ENCODE measurements at places on chromosomes 7 and 10.

GRCh38 chr7:1649751-1650326 is 20.2 kb upstream of the ELFN1 start:
- DNase-seq, result no peak

DNA sequence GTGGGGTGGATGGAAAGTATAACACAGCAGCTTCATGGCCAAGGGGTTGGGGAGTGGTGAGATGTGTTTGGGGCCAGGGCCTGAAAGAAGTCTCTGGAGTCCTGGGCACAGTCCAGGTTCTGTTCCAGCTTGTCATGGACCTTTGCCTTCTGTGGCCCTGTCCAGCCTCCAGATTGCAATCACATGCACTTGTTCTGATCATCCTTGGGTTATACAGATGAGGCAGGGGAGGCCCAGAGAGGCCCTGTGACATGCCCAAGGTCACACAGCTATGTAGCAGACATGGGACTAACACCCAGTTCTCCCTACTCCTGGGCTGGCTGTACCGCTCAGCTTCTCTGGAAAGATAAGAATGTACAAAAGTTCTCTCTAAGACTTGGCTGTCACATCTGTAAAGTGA is 11.7 kb downstream of the VWA2 start:
- no peak for DNase-seq

DNA sequence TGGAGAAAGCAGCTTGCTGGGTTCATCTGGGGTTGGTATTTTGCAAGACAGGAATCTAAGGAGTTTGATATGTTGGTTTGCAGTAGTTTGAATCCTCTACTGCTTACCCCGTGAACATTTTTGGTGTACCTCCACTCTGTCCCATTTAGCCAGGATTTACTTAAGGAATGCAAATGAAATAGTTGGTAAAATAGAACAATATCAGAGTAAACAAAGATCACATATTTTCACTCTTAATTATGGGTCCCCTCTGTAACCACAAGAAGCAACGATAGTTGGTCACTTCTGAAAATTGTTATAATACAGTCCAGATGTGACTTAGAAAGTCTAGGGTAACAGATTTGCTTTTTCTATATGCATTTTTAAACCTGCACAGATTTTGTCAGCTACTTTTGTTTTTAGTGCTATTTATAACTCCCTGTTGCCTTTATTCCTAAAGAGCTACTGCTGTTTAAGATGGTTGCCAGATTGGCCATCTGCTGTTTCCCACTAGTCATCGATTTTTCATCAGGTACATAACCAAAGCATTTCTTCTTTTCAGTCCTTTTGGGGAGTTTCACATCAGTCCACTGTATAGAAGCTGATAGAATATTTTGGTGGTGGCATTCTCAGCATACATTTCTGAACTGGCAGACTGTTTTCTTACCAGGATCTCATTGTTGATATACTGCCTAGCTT is 37.6 kb downstream of the MAPK8 start:
- no peak for DNase-seq

DNA sequence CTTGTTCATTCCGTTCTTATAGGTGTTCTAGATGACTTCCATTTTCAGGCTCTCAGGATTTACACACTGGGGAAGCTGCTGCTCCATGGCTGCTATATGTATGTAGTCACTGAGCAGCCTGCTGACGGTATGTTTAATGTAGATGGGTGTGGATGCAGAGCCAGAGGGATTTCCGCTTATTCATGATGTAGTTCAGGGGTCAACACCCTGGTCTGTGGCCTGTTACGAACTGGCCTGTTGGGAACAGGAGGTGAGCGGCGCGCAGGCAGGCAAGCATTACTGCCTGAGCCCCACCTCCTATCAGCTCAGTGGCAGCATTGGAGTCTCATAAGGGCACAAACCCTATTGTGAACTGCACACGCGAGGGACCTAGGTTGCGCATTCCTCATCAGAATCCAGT is 33.9 kb downstream of the DNAJB6 start:
- DNase-seq, result no peak

DNA sequence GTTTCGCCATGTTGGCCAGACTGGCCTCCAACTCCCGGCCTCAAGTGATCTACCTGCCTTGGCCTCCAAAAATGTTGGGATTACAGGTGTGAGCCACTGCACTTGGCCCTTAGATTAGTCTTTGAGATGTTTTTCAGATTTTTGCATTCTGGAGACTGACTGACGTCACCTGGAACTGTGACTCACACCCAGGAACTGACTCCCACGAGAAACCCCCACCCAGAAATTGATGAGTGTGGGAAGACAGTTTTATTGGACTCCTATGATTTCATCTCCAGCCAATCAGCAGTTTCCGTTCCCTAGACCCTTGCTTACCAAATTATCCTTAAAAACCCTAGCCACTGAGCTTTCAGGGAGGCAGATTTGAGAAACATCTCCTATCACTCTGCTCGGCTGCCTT is 867.3 kb downstream of the TYW1 start:
- DNase-seq, result no peak

- no peak for DNase-seq
Measured at GRCh38 chr10:43084812-43085211, 7.9 kb downstream of the RET start.

- no peak for DNase-seq
Measured at GRCh38 chr7:55657654-55658053, 85.4 kb upstream of the VOPP1 start.

DNA sequence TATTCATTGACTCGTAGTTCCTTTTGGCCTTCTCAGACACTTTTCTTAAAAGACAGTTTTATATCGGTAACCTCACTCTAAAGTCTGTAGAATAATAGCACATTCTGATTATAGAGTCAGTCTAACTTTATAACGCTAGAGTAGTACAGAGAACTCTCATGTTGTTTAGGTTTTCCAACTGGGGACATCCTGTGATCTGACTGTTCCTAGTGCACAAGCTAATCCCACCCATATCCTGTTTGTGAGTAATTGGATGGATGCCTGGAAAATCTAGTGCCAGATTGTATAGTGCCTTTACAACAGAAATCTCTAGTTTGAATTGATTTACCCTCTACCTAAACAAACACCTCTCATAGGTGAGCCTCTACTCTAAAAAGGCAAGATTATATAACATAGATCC is 107.4 kb downstream of the ZEB1 start:
- no peak for DNase-seq

- DNase-seq, result no peak
Measured at GRCh38 chr7:72785166-72785955, 42.6 kb downstream of the TYW1B start.

DNA sequence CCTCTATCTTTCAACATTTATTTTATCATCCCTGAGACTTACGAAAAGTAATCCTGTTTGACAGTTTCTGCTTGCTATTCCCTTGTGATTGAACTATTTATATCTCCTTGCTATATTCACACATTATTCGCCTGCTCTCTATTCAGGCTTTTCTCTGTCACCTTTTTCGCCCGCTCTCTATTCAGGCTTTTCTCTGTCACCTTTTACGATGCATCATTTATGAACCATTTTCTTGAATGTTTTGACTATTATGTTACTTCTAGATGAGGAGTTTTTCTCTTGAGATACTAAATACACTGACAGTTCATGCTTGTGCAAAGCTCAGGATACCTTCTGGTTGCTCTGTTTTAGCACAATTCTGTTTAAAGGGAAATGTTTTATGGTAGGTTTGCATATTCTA is 143.3 kb upstream of the VSTM2A start:
- no peak for DNase-seq

DNA sequence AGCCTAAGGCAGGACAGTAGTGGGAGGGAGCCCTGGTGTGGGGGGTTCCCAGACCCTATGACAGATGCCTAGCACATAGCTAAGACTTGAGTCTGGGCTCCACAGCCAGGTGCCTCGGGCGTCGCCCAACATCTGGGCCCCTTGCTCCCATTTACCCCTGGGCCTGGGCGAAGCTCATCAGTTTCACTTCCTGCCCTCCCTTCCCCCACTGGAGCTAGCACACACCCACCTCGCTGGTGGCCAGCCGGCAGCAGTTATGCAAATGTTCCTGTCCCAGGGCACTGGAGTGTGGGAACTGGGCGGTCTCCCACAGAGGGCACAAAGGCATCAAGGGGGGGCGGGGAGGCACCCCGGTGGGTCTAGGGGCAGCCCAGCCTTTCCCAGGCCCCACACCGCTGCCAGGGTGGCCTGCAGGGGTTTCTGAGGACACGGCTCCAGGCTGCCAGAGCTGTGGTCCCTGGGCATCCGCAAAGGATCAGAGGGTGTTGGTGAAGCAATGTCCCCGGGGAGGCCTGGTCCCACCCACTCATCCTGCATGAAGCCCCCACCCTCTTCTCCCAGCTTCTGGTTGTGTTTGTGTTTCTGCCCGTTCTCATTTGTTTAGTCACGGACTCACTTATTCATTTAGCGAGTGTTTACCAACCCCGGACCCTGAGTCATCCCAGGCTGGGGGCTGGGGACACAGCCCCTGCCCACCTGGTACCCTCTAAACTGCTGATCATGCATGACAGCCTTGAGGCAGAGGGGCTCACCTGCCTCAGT is 20.4 kb downstream of the SH2B2 start:
- peak; percentile 40 for DNase-seq

- no peak for DNase-seq
Measured at GRCh38 chr10:60967854-60968484, 24.0 kb upstream of the RHOBTB1 start.

- DNase-seq, result no peak
Measured at GRCh38 chr10:8151086-8151485, 96.6 kb downstream of the GATA3 start.

GRCh38 chr10:61750943-61751471 is 88.3 kb downstream of the CABCOCO1 start:
- DNase-seq, result peak; percentile 75

DNA sequence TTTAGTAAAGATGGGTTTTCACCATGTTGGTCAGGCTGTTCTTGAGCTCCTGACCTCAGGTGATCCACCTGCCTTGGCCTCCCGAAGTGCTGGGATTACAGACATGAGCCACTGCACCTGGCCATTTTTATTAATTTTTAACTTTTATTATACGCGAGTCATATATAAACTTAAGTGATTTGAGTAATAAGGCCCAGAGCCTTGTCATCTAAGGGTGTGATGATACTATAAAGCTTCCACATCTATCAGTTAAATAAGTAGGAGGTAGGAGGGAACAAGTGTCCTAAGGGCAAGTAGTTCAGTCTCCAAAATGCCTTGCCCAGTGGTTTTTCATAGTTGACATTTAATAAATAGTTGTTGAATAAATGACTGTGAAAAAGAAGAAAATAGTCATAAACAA is 13.3 kb upstream of the HILPDA start:
- no peak for DNase-seq

GRCh38 chr10:28280652-28281051 is 22.2 kb downstream of the MPP7 start:
- no peak for DNase-seq

DNA sequence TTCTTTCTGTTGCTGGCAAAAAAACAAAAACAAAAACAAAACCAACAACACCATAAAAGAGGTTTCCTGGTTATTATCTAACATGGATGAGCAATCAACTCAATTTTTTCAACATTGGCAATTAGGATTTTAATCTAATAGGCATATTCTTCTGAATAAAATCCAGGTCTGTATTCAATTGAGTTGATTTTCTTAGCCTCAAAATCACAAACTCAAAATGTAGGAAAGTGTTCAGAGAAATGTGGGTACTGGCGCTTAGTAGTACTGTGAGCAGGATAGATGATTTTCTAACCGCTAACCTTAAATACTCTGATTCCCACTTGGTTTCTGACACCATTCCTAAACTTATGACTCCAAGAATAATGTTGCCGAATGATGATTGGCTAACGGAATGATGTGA is 5.6 kb downstream of the WNT16 start:
- no peak for DNase-seq

- DNase-seq, result no peak
Measured at GRCh38 chr10:96263669-96264068, 7.7 kb downstream of the BLNK start.

DNA sequence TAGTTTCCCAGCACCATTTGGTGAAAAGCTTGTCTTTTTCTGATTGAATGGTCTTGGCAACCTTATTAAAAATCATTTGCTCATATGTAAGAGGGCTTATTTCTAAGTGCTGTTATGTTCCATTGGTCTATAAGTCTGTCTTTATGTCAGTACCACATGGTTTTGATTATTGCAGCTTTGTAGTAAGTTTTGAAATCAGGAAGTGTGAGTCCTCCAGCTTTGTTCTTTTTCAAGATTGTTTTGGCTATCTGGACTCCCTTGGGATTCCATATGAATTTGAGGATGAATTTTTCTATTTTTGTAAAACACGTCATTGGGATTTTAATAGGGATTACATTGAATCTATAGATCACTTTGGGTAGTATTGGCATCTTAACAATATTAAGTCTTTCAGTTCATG is 5.4 kb downstream of the KIF11 start:
- DNase-seq, result no peak

DNA sequence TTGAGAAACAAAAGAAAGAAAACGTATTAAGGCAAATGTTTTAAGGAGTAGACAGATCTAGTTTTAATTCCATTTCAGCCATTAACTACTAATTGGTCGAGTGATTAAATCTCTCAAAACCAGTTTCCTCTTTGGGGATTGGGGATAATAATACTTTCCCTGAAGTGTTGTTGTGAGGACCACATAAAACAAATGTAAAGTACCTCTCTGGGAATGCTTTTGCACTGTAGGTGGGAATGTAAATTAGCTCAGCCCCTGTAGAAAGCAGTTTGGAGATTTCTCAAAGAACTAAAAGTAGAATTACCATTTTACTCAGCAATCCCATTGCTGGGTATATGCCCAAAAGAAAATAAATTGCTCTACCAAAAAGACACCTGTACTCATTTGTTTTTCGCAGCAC is 36.0 kb upstream of the PPP1R3C start:
- no peak for DNase-seq

- DNase-seq, result no peak
Measured at GRCh38 chr7:17044861-17045260, 163.1 kb upstream of the AGR3 start.

- DNase-seq, result no peak
Measured at GRCh38 chr7:96045919-96046318, 273.6 kb downstream of the DYNC1I1 start.

DNA sequence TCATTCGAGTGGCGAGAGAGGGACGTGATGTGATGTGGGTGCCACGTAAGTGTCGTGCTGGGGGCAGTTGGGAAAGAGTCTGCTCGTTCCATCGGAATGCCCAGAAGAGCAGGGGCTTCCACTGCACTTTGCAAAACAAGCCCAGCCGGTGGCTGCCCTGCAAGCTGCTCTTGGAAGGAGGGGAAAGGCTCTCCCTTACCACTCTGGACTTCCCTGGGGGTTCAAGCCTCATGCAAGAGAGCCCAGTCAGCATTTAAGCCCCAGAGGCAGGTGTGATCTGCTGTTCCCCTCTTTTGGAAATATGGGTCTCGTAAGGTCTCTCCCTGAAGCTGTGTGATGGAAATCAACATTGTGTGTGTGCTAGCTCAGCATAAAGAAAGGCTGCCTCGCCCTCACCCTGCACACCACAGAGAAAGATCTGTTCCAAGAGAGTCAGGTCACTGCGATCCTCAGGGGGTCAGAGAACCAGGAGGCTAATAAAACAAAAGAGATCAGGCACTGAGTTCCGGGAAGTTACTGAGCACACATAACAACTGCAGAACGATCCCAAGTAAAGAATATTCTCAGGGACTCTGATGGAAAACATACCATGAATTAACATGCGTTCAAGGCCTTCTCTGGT is 212.5 kb downstream of the ADAM12 start:
- no peak for DNase-seq
